ENCODE measurements at places on chromosomes 2 and 18. TPM values are rescaled to one million over a fixed set of nuclear protein-coding genes. Genes with fewer than 3 reads are reported as not detected.

PARD6G gene
- 3.0 TPM for total RNA-seq

PCARE gene
- total RNA-seq, result not detected

ASXL3 gene
- not detected for total RNA-seq

TLX2 gene
- total RNA-seq, result 0.48 TPM

SPHKAP gene
- total RNA-seq, result not detected

RPL37A gene
- total RNA-seq, result 4,919 TPM

MYL12A gene
- total RNA-seq, result 330 TPM

RNPEPL1 gene
- total RNA-seq, result 67.2 TPM
